Activated T-helper 1 cell treated with Interleukin-2 at 50 U/mL for 16 hours (primary cell): ENCODE measurements at places on chromosomes 5 and 9.
A peak's percentile ranks its signal among the peaks of the same experiment; 100 is the strongest.

- DNase-seq, result no peak
Measured at GRCh38 chr5:141354900-141355469, at the start of gene PCDHGA4. Gene PCDHGA4 (plus strand): TSS chr5:141355021. CDS start chr5:141355108, 87 bp downstream.

GRCh38 chr5:140632366-140633020, 482 bp downstream of the CD14 start:
- DNase-seq, result peak; percentile 22

DNA sequence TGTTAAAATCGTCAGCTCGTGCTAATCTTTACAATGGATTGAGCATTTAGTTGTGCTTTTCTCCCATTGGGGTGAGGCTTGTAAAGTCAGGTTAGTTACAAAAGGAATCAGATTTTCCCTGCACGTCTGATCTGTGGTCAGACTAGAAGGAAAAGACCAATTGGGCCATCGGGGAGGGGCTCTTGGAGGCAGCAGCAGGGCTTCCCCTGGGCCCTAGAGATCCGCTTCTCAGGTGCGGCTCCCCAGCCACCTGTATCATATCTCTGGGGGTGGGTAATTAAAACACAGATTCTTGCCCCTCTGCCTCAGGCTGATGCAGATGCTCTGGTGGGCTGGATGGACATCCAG, 200.3 kb downstream of the HSPA4 start:
- DNase-seq, result no peak

DNA sequence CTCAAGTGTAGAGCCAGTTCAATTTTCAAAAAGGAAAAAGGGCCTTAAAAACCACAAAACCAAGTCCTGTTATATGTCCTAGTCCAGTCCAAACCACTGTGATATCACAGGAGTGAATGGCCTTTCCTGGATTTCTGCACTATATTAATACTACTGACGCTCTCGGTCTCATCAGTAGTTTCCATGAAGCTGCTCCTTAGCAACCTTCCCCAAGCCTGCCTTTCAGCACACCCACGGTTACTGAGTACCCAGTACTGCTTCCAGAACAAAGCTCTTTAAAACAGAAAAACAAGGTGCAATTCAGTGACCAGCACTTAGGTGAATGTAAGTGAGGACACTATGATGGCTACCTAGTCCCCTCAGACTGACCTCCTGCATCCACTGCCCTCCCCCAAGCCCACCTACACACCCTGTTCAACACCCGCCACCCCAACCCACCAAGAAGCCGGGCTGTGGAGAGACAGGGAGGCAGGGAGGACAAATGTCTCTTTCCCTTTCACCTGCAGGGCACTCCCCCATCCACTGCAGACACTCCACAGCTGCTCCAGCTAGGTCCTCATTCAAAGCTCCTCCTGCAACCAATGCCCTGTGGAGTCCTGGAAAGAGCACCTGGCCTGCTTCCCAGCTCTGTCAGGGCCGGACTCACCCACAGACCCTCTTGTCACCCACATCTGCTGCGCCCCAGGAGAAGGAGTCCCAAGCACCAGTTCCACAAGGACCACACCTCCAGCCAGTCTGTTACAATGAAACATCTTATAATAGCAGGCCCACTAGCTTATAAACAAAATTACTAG, 25.9 kb downstream of the PSMB7 start:
- DNase-seq, result no peak

DNA sequence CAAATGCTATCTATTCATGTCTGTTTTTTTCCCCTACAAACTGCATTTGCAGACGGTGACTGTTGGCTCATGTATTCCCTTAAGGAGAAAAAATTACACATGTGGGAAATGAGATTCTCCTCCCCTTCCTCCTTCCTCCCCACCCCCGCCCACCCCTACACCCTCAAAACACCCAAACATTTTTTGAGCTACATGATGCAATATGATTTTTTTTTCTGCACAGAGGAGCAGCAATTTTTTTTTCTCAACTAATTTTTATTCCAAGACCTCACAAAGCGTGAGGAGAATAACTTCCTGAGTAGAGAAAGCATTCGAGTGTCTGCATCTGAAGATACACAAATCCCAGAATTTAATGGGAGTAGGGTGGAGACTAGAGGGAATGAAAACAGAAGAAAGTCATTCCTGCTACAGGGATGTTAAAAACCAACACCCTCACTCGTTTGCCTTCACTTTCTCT, 118.1 kb downstream of the PRDM6 start:
- no peak for DNase-seq

DNA sequence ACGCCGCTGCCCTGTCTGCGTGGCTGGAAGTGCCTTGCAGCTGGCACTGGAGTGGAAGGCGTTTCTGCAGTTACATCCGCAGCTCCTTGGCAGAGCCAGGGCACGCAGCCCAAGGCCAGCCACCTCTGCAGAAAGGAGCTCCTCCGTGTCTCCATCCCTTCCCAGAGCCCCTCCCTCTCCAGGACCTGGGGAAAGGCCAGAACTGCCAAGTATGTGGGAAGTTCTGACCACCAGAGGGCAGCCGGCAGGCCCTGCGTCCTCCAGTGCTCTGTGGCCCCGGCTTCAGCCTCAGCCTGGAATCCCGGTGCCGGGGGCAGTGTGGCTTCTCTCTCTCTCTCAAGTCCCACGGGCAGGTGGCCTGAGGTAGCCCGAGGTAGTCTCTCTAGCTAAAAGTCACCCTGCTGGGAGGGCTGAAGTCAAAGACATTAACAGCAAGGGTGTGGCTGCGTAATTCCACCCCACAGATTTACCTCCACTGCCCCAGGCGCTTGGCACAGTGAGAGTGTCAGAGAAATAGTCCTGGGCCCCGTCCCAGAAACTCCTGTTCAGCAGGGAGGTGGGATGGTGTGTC, 101.7 kb upstream of the FCN2 start:
- no peak for DNase-seq

GRCh38 chr9:113687680-113688371, 188.3 kb upstream of the ZNF618 start:
- no peak for DNase-seq

DNA sequence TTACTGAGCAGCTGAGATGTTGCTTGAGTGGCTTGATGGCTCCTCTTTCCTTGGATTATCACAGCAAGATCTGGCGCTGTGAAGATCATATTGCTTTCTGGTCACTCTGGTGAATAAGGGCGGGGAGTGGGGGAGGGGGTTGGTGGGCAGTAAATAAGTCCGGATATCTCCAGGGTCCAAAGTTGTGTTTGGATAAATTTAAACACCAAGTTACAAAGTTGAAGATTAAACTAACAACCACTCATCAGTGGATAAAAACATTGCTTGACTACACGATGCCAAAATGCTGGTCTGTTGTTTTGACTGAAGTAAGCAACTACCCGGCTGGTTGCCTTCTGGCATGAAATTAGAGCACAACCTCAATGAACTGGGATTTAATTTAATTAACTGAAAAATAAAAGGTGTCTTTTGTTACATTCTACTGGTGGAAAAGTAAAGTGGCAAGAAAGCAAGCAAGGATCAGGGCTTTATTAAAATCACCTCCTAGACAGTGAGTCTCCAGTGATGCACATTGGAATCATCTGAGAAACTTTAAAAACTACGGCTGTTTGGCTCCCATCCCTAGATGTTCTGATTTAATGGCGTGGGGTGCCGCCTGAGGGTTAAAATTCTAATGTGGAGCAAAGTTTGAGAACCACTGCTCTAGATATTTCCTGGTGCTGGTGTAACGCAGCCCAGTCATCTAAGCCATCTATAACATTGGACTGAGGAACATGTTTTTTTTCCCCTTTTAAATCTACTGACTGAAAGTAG, 86.7 kb upstream of the AGXT2 start:
- DNase-seq, result no peak

DNA sequence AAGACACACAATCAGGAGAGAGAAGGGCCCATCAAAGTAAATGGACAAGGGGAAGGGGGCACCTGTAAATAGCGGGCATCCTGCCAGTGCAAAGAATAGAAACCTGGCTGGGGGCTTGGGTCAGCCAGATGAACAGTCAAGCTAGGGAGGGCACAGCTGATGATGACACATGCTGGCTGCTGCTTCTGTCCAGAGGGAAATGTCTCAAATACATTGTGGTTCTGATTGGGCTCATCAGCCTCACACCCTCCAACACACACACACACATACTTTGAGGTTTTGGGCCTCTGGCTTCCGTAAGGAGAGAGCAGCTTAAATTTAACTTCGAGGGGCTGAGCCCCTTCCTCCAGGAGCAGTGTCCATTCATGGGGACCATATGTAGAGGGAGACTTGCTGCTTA, 27.6 kb upstream of the SPATA31E1 start:
- no peak for DNase-seq

GRCh38 chr9:137474271-137474670, 15.1 kb upstream of the NSMF start:
- DNase-seq, result no peak

DNA sequence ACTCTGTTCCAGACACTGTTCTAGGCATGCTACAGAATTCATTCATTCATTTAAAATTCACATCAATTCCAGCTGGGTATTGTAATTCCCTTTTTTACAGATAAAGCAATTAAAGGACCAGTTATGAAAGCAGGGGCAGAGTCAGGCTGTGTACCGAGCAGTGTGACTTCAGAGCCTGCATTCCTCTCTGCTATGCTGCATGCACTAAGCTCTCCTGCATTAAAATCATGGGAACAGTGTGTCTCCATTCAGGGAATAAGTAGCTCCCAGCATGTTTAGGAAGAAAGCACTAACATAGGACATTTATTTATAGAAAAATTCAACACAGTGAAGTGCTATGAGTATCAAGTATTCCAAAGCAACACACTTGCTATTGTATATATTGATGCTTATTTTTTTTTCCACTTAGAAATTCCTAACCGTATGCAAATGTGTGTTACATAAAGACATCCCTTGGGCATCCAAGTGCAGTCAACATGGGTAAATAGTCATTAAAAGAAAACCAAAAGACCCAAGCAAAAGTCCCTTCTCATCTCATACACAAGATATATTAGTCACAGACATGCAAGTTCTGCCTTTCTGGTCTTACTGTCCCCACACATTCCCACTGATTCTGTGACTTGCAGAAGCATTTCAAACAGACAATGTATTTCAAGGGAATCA, 173.7 kb downstream of the GABRB2 start:
- no peak for DNase-seq

GRCh38 chr5:16812448-16812847, 123.6 kb downstream of the MYO10 start:
- DNase-seq, result no peak

DNA sequence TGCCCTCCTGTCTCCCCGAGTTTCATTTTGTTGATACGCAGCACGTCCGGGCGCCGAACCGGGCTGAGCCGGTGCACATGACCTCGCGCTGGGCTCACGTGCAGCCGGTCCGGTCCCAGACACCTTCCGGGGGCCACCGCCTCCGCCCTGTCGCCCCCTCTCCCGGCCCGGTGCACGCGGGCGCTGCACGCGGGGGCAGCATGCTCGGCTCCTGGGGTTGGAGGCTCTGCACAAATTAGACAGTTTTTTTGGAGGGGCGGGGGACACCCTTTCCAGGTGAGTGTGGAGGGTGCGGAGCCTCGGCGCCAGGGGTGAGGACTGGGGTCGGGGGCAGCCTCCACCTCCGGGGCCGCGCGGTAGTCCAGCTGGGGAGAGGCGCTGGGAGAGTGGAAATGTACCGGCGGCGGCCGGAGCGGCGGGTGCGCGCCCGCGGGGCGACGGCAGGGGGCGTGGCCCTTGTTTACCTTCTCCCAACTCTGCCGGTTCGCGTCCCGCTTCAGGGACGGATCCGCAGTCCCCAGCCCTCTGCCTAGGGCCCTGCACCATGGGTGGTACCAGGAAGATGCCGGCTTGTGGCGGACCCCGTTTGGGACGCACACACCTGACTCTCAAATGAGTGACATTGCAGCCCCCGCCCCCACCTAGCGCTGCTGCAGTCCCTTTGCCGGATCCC, 1.1 kb downstream of the JADE2 start:
- peak; percentile 47 for DNase-seq

- DNase-seq, result no peak
Measured at GRCh38 chr9:132181796-132182313, 20.0 kb downstream of the NTNG2 start.

DNA sequence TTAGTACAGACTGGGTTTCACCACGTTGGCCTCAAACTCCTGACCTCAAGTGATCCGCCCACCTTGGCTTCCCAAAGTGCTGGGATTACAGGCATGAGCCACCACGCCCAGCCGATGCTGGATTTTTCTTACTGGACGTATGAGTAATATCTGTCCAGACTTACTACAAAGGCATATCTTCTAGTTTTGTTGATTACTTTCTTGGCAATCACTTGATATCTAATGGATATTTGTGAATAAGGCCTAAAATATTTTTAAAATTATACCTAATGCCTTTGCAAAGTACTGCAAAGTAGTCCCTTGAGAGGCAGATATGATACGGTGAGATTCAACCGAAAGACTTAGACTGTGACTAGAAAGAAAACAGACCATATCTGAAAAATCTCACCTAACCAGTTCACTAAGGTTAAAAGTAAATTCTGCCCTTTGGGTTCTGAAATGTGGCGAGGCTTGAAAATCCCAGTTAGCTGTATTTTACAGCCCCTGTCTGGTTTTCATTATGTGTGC, 152.1 kb downstream of the GNAQ start:
- DNase-seq, result no peak

DNA sequence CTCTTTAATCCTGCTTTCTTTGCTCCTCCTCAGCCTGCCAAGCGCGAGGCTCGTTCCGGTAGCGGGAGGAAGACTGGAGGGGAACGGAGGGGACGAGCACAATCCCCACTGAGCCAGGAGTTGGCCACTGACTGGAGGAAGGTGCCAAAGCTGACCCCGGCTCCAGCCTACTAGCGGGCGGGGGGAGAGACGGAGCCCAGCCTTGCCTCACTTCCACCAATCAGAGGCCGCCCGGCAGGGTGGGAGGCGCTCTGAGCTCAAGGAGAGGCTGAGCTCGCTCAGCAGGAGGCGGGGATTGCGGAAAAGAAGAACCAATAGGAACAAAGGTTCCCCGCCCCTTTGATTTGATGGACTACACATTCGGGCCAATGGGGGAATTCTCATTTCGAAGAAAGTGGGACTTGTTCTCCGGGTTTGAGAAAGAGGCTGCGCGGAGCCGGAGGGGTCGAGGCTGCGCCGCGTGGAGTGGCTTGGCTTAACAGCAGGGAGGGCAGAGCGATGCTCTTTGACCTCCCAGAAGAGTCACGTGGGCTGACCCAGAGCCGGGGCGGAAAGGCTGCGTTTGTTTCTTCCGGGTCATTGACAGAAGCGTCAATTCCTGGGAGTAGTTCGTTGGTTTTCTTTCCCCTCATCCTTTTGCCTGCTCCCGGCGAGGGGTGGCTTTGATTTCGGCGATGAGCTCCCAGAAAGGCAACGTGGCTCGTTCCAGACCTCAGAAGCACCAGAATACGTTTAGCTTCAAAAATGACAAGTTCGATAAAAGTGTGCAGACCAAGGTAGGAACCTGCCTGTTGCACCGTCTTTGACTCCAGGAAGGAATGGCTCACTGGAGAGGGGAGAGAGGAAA, at the start of the genes ABHD17B and C9orf85:
ABHD17B (minus strand) TSS at position 133 of the 847 bp plus-strand sequence. CDS start 36,113 bp downstream, outside the sequence.
C9orf85 (plus strand) TSS at position 579 of the 847 bp plus-strand sequence; CDS start at position 675, 96 bp downstream.
- DNase-seq, result peak; percentile 89

DNA sequence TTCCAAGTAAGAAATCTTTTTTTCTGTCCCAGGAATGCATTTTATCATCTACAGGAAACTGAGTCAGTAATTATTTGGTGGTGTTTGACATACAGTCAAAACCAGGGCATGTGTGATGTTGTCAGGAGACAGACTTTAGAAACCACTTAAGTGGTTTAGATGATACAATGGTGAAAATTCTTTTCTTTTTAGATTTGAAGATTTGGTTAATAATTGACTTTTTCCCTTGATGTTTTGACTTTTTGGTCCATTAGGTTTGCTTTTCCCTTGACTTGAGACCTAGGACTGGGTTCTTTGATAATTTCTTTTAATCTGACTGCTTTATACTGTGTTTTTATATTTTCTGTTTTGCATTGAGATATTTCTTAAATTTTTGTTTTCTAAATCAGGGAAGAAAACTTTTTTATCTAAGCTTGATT, 85.2 kb downstream of the RASGRF2 start:
- DNase-seq, result no peak
